ENCODE measurements at places on chromosomes 11 and 22.

GRCh38 chr22:42873356-42873755 lies 16.3 kb upstream of the ARFGAP3 start:
- no peak for DNase-seq

DNA sequence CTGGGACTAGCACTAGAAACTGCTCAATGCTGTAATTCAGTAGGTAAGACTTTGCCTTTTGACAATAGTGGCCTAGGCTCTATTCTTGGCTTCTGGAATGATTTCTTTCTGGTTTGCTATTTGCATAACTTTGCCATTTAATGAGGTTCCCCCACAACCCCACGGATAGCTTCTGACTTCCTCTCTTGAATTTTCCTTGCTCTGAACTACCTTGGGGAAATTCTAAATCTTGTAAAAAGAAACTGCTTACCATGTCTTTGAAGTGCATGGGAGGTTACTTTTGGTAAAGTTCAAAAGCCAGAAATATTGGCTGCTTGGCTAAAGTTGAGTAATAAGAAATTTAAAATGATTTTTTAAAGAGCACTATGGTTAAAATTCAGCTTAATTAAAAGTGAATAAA lies 35.3 kb downstream of the CARD18 start:
- DNase-seq, result no peak

- no peak for DNase-seq
These were observed 14.0 kb downstream of the KIAA0930 start for GRCh38 chr22:45226503-45227186.

- DNase-seq, result no peak
These were observed 37.4 kb downstream of the PPME1 start for GRCh38 chr11:74208507-74208906.

DNA sequence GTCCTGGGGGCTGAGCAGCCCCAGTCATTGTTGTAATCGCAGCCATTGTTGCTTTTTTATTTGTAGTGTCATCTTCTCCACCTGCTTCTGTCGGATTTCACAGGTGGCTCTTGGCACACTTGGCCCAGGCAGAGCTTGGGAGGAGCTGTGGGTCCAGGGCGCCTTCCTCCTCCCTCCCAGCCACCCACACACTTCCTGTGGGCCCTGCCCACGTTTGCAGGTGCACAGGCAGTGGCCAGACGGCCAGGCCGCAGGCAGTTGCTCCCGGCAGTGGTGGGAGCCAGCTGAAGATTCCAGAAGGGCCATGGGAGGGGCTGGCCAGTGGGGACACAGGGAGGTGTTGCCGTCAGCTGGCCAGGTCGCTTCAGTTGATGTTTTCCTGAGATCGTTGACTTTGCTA lies 1191.9 kb downstream of the BRD1 start:
- DNase-seq, result no peak

- no peak for DNase-seq
These were observed 12.3 kb upstream of the MPEG1 start for GRCh38 chr11:59225017-59225416.

GRCh38 chr22:29133603-29134133 lies 60.8 kb downstream of the KREMEN1 start:
- no peak for DNase-seq

DNA sequence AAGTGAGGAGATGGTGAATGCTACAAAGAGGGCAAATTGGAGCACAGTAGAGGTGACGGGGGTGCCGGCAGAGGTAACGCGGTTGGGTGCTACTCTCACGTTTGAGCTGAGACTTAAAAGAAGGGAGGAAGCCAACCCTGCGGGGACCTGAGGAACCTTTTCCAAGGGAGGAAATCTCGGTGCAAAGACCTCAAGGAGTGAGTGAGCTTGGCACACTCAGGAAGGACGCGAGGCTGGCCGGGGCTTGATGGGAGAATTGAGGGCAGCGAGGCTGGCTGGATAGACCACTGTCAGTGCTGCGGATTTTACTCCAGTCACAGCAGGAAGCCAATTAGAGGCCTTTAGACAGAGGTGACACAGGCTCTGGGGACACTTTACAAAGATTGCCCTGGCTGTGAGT lies 25.0 kb downstream of the TSKU start:
- DNase-seq, result no peak

DNA sequence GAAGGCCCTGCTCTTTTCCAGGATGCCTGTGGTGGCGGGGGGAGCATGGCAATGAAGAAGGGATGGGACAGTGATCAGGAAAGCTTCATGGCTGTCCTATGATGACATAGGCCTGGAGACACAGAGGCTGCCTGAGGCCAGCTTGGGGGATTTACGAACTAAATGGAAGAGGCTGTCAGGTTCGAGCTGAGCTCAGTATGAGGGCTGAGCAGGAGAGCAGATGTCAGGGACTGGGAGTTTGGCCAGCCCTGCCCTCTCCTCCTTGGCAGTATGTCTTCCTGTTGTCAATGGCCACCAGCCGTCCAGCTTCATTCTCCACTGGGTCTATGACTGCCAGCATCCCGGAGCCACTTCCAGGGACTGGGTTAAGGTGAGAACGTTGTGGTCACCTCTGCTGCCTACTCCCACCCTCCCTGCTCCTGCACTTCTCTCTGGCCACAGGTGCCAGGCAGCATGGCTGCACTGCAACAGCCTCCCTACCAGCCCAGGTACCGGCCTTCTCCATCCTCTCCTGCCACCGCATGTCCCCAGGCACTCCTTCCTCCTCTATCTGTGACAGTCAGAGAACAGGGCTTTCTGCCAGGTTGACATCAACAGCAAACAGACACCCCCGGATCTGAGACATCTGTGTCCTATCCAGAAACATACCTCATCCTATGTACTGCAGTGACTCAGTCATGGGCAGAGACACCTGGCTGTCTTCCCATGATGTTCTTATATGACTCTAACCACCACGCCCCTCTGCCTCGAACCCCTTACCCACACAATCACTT lies 75.1 kb downstream of the KIRREL3 start:
- DNase-seq, result no peak

DNA sequence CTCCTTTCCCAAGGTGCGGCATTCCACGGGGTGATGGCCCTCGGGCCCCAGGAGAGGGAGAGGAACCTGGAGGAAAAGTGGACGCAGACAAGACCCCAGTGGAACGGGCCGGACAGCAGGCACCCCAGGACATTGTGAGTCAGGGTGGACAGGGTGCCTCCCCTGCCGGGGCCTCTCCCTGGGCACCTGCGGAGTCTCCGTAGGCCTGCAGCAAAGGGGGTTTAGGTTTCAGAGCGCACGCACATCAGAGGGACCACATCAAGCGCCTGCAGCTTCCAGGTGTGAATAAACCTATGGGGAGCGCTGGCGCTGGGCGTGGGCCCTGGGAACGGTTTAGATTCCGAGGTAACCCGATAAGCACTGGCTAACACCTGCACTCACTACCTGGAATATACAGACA lies 22.7 kb upstream of the FGF19 start:
- DNase-seq, result no peak

DNA sequence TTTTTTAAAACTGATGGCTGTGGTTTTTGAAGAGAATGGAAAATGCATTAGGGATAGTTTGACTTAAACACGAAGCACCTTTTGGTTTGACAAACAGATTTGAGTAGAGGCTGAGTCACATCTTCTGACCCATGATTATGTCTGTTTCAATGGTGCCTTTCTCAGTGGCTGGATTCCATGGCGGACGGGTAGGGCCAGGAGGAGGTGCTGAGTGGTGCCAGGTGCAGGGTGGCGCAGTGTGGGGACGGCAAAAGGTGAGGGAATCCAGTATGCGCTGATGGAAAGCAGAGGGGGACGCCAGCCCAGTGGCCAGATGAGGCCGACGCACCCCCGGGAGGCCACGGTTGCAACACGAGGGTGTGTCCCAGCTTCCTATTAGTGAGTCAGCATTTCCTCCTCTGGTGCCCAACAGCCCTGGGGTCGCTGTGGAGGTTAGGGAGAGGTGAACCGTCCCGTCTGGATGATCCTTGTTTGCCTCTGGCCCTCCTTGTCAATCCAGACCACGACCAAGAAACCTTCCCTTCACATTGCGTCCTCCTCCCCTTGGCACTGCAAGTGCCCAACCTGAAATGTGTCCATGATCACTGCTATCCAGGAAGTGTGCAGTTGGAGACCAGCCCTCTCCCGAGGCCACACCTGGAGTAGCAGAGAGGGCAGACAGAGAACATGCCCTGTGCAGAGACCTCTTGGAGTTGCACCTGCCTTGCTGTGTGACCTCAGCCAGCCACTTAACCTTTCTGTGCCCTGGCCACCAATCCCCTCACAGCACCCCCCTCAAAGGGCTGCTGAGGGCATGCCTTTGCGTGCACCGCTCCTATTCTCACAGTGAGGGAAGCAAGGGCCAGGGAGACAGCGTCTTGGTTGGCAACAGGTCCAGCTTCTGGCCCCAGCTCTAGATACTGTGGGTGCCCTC lies 32.5 kb upstream of the ATXN10 start:
- no peak for DNase-seq

DNA sequence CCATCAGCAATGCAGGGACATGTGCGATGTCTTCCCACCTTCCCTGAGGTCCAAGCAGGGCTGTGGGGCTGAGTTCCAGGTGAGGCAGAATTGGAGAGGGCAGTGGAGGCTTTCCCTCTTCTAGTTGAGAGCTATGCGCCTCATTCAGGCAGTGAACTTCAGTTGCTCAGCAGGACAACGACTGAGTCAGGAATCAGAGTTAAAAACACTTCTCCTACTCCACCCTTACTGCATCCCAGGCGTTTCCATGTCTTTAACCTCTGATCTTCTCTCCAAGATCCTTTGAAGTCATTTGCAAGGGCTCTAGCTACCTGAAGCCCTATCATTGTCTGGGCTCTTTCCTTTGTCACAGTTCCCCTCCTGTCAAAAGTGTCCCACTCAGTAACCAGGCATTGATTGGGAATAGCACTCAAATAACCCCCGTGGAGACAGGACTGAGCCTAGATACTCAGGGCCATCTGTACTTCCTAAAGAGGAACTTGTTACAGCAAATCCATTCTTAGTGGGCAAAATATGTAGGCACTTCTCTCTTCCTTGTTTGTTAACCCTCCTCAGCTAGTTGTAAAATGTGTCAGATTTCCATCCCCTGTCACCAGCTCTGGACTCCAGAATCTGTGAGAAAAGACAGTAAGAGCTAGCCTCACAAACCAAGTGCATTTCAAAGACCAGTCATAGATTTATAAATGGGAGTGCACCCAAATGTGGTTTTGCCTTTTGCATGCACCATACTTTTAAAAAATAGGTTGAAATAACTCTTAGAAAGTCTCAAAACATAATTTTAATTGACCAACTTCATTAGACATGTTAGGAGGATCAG lies 72.5 kb upstream of the MYO18B start:
- DNase-seq, result no peak

GRCh38 chr22:50527921-50528681 lies 1.7 kb downstream of the TYMP start:
- no peak for DNase-seq

DNA sequence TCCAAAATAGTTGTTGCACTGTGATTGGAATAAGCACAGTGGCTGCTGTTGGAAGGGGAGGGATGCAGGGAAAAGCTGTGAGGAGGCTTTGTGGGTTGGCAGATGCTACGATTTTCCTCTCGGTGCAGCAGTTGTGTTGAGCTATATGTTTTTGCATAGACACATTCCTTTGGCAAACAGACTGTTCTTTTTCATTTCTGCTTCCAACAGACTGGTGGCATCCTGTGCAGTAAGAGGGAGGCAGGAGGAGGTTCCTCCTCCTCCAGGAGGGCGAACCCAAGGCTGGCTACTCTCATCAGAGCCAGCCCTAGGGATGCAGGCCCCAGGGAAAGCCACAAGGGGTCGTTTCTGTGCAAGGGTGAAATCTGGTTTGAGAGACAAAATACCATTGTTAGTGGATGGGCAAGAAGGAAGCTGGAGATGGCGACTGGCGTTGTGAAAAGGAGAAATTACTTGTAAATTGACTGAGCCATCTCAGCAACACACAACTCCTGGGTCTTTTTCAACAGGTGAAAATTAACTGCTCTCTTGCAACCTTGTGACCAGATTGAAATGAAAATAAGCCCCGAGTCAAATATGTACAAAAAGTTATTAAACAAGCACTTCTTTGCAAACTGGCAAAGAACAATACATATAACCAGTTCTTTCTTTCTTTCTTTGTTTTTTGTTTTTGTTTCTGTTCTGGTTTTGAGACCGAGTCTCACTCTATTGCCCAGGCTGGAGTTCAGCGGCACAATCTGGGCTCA lies 26.5 kb upstream of the UBASH3B start:
- DNase-seq, result peak; percentile 57

DNA sequence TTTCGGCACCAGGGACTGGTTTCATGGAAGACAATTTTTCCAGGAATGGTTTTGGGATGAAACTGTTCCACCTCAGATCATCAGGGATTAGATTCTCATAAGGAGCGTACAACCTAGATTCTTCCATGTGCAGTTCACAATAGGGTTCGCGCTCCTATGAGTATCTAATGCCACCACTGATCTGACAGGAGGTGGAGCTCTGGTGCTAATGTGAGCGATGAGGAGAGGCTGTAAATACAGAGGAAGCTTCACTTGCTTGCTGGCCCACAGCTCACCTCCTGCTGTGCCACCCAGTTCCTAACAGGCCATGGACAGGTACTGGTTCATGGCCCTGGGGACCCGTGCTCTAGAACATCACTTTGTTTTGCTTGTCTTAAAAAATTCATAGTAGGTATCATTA lies 41.8 kb upstream of the AMPD3 start:
- DNase-seq, result no peak

- no peak for DNase-seq
These were observed 63.4 kb downstream of the MYH9 start for GRCh38 chr22:36324414-36324813.

DNA sequence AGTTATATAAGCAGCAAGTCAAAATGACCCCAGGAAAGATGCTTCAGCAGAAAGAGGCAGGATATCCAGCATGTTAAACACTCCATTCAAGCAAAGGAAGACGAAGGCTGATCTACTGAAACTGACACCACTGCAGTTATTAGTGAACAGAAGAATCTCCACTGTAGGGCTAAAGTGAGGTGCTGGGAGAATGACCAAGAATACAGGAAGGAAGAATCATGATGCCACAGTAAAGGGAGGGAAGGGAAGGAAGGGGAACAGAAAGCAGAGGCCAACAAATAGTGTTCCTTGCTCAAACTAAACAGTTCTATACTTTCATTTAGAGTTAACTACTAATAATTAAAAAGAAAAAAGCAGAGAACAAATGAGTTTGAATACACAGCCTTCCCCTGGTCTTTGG lies 92.5 kb downstream of the SIK3 start:
- DNase-seq, result no peak

DNA sequence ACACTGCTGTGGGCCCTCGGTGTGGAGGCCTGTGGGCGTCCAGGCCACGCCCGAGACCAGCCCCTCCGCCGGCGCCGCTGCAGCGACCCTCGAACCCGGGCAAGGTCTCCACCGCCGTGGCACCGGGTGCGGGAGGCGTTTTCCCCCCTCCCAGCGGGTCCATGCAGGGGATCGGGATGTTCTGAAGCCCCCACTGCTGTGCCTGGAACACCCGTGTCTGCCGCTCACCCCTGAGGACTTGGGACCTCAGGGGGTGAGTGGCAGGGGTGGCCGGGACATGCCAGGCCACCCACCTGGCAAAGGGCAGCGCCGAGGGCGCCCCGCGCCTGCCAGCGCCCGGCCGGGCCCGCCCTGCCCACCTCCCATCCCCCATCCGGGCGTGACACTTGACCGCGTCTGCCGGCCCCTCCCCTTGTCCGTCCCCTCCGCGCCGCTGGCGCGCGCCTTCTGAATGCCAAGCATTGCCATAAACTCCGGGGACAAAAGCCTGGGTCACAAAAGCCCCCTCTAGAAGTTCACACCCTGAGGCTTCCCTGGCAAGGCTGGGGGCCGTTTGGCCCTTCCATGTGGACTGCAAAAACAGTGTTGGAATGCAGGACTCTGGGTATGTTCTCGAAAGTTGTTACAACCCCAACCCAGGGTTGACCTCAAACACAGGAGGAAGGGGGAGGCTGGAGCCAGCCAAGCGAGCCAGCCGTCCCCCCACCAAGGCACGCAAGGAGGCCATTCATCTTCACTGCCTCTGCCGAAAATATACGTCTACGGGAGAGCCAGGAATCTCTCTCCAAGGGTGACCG lies 819 bp upstream of the KCNQ1OT1 start:
- DNase-seq, result no peak

GRCh38 chr11:1163911-1164735 lies 6.4 kb downstream of the MUC5AC start:
- DNase-seq, result no peak

Data from brain pericyte (primary cell).